ENCODE measurements at places on chromosomes 6 and 20. TPM values are rescaled to one million over a fixed set of nuclear protein-coding genes. Genes with fewer than 3 reads are reported as not detected.

The C6orf52 gene
- 4.0 TPM for total RNA-seq

The FGD2 gene
- total RNA-seq: 9.3 TPM

The FAM162B gene
- total RNA-seq: not detected

The SMLR1 gene
- total RNA-seq: not detected

The BANF2 gene
- not detected for total RNA-seq

The GJA10 gene
- total RNA-seq: not detected

The SLC17A4 gene
- total RNA-seq: not detected

The TJAP1 gene
- total RNA-seq: 80.4 TPM

The CCDC170 gene
- total RNA-seq: not detected

The GABRR2 gene
- 1.0 TPM for total RNA-seq

DNA sequence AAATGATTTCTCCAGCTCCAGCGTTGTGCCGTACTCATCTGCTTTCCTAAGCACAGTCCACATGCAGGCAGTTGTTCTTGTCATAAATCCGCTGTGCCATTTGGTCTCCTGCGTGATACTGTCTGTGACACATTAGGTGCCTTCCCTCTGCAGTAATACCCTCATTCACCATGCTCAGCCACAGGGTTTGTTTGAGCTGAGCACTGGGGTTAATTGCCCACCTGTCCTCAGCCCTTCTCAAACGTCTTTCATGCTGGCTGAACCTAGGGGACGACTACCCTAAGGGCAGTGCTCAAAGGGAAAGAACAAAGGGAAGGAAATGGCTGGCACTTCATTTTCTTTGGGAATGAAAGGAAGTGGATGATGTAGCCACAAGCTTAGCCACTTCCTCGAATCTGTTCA lies 64.2 kb upstream of the MYLIP start:
- DNase-seq: no peak

DNA sequence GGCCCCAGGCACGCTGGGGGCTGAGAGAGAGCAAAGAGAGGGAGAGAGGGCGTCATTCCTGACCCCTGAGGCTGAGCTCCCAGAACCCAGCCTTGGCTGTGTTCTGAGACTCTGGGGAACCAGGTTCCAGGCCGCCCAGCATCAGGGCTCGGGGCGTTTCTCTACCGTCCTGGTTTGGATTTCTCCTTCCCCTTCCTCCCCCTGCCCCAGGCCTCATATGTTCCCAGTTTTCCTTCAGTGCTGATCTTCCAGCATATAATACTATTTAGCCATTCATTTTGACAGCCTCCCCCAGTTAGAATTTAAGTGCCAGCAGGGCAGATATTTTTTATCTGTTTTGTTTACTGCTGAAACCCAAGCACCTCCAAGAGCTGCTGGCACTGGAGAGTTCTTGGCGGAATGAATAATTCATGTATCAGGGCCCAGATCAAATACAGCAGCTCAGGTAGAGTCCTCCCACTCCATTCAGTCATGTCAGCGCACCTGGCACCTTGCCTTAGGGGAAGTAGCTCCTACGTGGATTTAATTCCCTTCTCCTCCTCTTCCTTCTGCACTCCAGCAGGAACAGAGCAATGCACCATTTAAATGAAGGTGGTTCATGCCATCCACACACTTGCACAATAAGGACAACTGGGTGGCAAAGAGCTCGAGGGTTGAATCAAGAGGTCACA lies 23.4 kb upstream of the FRMD1 start:
- no peak for DNase-seq

DNA sequence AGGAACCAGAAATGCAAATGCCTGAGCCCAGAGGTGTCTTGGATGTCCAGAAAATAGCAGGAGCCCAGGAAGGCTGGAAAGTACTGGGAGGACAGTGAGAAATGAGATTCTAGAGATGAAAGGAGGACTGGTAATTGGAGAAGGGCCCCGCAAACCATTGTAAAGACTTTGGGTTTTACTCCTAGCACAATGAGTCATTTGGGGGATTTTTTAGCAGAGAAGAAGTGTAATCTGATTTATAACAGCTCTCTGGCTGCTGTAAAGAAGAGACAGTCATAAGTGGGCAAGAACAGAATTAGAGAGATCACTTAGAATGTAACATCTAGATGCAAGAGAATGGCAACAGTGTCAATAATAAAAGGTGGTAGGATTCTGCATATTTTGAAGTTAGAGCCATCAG lies 40.2 kb downstream of the SLC35F1 start:
- no peak for DNase-seq

DNA sequence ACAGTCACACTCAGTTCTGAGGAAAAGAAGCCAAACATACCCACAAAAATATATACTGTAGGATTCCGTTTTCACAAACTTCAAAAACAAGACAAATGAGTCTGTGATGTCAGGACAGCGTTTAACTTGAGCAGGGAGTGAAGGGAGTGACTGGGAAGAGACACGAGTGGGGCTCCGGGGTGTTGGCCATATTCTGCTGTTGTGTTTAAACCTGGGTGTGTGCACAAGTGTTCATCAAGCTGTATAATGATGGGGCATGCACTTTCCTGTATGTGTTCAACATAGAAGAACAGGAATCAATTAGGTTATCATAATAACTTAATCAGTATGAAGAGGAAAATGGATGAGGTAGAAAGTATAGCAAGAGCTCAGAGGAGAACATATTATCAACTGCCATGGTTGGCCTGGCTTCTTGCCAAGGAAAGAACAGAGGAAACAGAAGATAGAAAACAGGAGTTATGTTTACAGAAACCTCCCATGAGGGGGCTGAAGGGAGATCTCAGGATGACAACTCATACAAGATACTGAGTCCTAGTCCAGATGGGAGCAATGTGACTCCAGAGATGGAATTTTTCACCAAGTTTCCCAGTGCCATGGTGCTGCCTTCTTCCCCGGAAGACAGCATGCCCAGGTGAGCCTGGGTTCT lies 15.1 kb upstream of the AFDN start:
- DNase-seq: no peak

DNA sequence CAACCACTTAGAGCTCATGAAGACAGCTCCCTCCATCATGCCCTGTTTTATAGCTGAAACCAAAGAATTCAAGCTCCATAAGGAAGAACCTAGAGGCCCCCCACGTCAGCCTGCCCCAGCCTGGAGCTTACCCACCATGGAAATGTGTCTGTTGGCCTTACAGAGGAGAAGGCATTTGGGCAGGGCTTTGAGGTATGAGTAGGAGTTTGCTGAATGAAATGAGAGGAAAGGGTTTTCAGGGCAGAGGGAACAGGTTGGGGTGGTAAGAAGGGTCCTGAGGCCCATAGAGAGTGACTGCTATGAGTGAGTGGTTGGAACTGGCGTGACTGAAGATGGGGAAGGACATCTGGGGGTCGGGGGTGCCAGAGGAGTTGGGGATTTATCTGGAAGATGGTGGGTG lies 12.7 kb upstream of the GATA5 start:
- no peak for DNase-seq

DNA sequence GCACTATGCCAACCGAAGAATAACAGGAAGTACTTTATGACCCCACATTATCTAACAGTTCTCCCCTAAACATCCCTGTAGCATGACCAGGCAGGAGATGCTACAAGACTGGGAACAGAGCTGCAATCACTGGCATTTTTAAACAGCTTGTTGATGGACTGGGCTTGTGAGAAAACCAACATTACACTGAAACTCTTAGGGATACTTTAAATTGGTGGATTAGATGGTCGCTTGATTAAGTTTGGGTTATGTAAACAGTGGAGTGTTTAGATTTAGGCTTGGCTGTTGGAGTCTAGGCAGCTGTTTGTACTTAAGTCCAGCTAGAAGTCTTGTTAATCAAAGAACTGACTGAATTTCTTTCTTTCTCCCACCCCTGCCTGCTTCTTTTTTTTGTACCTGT lies 234.1 kb upstream of the BMP2 start:
- no peak for DNase-seq

GRCh38 chr20:46169245-46170171 lies 51.4 kb downstream of the CD40 start:
- no peak for DNase-seq

DNA sequence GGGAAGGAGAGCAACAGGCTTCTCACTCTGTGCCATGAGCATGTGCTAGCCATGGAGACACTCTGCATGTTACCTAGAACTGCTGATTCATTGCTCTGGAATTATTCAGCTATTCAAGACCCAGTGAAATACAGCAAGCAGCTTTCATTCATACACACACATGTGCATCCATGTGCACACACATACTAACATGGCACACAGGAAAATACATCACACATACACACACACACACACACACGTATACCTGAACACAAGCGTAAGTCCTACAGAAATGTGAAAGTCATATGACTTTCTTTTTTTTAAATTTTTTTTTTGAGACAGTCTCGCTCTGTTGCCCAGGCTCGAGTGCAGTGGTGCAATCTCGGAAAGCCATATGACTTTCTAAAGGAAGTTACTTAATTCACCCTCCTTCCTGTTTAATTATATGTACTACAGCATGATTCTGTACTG lies 108.2 kb upstream of the NFATC2 start:
- no peak for DNase-seq

GRCh38 chr20:11249683-11250082 lies 575.9 kb upstream of the JAG1 start:
- no peak for DNase-seq

DNA sequence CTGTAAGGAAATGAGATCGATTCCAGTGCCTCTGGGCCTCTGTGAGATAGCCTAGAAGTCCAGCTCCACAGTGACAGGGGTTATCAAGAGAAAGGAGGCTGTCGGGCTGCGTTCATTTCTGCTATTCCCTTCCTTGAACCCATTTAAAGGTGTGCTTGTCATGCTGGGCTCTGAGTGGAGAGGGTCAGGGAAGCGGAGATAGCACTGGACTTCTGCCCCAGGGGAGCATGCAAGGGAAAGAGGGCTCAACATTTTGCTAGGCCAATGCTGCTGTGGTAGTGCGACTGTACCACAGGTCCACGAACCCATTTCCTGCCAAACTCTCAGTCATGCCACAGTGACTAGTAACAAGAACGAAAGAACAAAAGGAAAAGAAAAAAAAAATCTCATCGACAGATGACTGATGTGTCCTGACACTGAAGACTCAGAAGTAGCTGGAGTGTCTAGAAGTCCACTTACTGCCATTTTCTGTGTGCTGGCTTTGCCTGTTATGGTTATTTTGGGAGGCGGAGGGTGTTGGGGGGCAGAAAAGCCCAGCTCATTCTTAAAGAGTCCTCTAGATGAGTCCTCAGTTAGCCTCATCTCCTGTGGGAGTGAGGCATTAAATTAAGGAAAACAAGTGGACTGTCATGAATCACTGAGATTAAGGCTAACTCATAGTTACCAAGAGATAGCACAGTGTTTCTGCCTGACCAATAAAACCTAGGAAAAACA lies 8.1 kb downstream of the NEDD9 start:
- peak; percentile 88 for DNase-seq

- DNase-seq: no peak
Observed at GRCh38 chr6:132592855-132593254, 3.3 kb upstream of the TAAR5 start.

DNA sequence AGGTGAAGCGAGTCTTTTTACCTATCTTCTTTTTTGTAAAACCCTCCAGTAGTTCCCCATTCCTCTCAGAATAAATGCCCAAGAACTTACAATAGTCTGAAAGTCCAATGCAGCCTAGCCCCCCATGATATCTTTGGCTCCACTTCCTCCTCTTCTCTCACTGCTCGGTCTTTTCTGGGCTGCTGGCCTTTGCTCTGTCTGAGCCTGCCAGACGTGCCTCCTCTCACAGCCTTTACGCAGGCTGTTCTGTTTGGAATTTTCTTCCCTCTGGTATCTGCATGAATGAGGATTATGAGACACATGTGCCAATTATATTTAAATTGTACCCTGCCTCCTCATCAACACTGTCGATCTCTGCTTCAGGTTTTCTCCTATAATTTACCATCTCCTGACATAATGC lies 174.1 kb downstream of the EYA4 start:
- no peak for DNase-seq

GRCh38 chr6:2765896-2766766 lies 938 bp downstream of the WRNIP1 start:
- DNase-seq: peak; percentile 69

DNA sequence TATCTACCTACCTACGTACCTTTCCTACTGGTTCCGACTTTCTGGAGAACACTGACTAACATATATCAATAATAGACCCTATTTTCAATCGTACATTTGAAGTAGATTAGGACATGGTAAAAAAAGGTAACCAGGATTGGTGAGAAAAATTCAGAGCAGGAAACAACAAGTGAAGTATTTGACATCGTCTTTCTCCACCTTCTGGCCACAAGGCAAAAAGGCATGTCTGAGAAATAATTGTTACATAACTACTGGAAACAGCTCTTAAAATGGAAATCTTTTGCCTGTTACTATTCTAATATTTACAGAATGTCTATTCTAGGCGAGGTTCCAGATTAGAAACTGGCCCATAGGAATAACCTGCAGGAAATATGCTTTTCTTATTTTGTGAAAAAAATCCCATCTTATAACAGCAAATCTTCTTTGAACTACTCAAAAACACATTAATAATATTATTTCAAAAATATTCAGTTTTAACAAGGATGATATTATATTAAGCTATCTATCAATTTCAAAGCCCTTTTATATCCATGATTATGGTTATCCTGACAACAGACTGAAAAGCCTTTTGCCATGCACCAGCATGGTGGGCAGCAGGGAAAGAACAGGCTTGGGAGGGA lies 80.8 kb downstream of the RCAN2 start:
- DNase-seq: no peak

GRCh38 chr6:99491171-99491570 lies 24.1 kb downstream of the USP45 start:
- DNase-seq: no peak

DNA sequence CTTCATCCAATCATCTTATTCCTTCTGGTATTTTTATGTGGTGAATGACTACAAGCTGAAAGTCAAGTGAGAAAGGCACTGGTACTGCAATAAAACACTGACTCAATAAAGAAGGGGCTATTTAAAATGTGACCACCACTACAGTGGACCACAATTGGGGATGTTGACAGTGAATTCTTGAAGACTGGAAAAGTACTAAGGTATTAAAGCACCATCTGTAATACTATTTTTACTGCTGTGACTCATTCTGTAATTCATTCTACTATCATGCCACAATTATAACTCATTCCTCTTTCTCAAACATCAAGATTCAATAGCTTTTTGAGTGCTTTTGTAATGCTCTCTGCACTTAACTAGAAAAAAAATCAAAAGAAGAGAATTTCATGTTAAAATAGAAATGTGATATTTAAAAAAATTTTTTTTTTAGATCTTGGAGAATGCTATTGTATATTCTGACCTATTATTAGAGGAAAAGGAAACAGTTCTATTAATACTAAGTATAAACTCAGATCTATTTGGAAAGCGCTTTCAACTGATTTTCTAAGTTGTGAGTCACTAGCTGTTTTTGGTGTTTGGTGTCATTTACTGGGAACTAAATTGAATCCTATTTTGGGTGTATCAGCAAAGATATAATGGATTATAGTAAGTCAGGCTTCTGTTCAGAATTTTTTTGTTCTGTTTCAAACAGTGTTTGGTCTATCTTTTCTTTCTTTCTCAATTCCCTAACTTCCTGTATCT lies 104.7 kb upstream of the TMEM170B start:
- no peak for DNase-seq

All from natural killer cell treated with Interleukin-12 subunit alpha and Interleukin-12 subunit beta and Interleukin-15 and Interleukin-18, amount 100 ng/mL, for 72 hours (primary cell).